ENCODE measurements at places on chromosomes 11 and 22. TPM values are rescaled to one million over a fixed set of nuclear protein-coding genes. Genes with fewer than 3 reads are reported as not detected.

PDGFB gene
- 4.3 TPM for polyA plus RNA-seq

NLRP14 gene
- not detected for polyA plus RNA-seq

FGF19 gene
- polyA plus RNA-seq = 0.08 TPM

GLB1L2 gene
- 5.1 TPM for polyA plus RNA-seq

ENTHD1 gene
- not detected for polyA plus RNA-seq

RASSF10 gene
- polyA plus RNA-seq = 1.6 TPM

SYCE3 gene
- 0.17 TPM for polyA plus RNA-seq

TRMU gene
- 24.9 TPM for polyA plus RNA-seq

CCDC73 gene
- polyA plus RNA-seq = not detected

MPZL2 gene
- polyA plus RNA-seq = 225 TPM

OR51B5 gene
- polyA plus RNA-seq = not detected

SMIM35 gene
- not detected for polyA plus RNA-seq

- no peak for DNase-seq
Measured at GRCh38 chr11:100584201-100584985, 102.7 kb upstream of the ARHGAP42 start.

- no peak for DNase-seq
Measured at GRCh38 chr22:38870312-38870741, 1.7 kb downstream of the CBX6 start.

DNA sequence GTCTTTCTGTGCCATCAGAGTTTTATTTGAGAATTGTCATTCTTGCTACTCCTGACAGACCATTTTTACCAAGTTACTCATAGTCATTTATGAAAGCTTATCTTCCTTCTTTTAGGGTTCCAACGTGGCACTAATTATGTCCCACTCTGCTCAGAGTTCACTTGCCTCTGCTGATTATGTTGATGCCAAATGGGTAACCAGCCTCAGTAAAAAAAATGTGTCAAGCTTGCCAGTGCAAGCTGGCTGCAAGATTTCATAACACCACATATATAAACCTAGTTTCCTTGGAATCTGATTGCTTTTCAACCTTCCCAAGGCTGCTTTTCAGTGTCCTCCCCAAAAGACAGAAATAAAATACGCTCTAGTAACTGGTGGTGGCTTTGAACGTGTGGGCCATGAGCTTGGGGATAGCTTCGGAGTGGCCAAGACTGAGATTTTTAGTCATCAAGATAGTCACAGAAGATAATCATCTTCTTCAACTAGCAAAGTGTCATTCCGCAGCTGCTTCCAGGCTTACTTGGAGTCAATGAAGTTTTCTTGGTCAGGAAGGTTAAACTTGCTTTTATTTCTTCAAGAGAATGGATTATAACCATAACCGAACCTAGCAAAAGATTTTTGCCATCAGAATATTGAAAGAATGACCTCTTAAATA is 29.5 kb upstream of the APOA1 start:
- DNase-seq = no peak

DNA sequence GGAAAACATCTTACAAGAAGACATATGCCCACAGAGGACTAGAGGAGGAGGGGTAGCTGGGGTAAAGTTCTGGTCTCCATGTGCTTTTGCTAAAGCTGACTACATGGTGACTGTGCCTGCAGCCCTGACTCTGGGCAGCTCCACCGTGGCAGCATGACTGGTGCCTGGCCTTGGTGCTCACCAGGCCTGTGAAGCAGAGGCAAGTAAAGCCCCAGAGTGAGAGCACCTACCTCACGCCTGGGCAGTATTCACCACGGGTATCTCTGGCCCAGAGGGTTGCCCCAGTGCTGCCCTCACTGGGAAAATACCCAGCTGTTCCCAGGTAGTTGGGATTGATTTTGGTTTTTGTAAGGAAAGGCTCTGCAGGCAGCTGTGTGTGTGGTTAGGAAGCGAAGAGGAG is 78.3 kb downstream of the CTTN start:
- no peak for DNase-seq

DNA sequence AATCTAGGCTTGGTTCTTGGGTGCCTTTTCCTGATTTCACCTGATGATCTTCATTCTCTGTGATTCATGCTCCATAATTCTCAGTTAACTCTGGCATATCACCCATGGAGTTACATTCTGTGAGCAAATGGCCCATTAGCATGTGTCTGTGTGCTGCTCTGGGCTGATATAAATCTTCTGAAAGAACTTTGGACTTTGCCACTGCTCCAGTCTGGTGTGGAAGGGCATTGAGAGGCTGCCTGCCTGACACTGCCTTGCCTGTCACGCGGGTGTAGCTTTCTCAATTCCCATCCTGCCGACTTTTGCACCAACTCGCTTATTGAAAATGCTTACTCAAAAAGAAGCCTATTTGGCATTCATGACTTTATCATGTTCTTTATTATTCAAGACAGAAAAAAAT is 42.2 kb downstream of the FAT3 start:
- DNase-seq = no peak

- DNase-seq = no peak
Measured at GRCh38 chr11:67696998-67697397, 22.6 kb upstream of the ALDH3B2 start.

GRCh38 chr22:35329114-35329847 is 29.6 kb downstream of the TOM1 start:
- no peak for DNase-seq

DNA sequence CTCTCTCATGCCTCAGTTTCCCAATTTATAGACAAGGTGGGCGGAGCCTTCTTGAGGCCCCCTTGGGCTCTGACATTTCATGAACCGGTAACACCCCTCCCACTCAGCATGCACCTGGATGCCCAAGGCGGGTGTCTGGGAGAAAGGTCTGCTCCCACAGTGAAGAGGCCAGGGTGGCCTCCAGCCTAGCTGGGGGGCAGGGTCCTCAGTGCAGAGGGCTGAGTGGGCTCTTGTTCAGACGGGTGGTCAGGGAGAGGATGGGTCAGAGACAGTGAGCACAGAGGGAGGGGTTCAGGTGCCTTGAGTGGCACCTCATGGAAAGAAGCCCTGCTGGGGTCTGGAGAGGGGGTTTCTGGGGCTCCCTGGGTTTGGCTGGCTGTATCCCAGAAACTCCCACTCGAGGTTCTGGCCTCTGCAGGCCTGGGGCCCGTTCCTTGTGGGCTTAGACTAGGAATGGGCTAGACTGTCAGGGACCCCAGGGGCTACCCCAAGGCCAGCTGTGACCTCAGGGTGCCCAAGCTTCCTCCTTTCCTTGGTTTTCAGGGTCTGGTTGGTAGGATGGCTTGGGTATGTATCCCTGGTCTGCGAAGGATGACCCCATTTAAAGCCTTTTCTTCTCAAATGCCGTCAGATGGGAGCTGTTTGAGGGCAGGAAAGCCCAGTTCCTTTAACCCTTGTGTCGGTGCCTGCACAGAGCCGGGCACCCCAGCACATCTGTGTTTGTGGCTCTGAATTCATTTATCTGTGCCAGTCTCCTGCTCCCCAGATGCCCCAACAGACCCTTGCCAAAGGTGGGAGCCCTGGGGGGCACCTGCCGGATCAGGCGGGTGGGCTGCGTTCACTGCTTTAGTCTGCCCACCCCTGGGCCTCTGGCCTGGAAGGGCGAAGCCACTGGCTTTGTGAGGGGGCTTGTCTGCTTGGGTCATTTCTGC is 1.2 kb downstream of the SYNGR1 start:
- DNase-seq = no peak

GRCh38 chr11:43397251-43397650 is 38.5 kb downstream of the TTC17 start:
- DNase-seq = no peak

DNA sequence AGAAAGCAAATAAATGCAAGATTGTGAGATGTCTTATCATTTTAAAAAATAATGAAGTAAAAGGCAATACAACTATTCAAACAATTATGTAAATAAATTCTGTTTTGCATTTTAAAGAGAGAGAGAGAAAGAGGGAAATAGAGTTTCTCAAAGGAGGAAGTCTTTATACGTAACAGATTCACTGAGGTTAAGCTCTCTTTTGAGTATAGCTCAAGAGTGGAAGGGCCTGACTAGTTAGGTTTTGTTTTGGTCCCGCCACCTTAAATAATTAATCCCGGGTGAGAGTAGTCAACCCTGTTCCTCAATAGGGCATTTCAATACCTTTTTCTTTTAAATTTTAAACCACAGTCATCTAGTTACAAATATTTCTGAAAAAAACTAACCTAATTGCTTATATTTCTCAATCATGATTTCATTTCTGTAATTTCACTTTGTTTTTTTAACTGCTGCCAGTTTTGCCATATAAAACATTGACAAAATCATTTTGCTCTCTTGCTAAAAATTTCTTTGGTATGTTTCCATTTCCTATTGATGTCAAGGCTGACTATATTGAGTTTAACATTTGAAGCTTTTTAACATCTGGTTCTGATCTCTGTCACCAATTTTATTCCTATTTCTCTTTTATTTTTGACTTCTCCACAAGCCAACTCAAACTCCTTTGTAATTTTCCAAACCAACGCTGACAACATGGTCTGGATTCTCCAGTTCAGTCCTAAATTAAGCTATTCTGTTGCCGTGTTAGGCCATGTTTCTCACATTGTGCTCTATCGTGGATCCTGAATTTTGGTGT is 10.3 kb downstream of the OR10D3 start:
- DNase-seq = no peak

GRCh38 chr11:76781046-76781801 is 1.9 kb upstream of the TSKU start:
- DNase-seq = no peak

- DNase-seq = no peak
Measured at GRCh38 chr11:28343304-28344233, 235.4 kb downstream of the METTL15 start.

DNA sequence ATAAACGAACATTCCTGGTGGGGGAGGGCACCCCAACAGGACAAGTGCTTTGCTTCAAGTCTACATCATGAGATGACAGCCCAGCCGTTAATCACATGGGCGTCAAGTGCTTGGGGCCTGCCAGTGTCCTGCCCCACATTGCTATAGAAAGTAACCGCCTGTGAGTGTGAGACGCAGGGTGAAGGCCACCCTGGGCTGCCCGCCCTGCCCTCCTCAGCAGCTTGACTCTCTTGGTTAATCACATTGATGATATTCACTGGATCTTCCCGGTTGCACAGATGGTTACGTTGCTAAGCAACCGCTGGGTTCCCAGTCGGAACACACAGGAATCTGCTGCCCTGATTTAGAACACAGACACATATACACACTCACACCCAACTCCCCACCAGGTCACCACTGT is 79.3 kb downstream of the CTTN start:
- DNase-seq = no peak

DNA sequence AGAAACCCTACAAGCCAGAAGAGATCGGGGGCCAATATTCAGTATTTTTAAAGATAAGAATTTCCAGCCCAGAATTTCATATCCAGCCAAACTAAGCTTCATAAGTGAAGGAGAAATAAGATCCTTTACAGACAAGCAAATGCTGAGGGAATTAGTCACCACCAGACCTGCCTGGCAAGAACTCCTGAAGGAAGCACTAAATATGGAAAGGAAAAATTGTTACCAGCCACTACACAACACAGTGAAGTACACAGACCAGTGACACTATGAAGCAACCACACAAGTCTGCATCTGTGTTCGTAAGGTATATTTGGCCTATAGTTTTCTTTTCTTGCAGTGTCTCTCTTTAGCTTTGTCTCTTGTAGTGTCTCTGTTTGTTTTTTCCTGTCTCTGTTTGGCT is 29.0 kb downstream of the TMEM225 start:
- no peak for DNase-seq

DNA sequence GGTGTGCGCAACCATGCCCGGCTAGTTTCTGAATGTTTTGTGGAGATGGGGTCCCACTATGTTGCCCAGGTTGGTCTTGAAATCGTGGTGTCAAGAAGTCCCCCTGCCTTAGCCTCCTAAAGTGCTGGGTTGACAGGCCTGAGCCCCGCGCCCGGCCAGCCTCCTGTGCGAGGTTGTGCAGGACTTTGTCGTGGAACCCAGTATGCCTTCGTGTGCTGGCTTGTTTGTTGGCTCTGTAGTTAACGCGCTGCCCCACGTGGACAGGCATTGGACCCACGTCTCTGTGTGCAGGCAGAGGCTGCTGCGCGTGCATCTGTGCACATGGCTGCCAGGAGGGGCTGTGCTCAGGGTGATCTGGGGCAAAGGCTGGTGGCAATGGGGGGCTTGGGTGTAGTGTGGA is 33.9 kb upstream of the ZNF195 start:
- no peak for DNase-seq

- DNase-seq = peak; percentile 83
Measured at GRCh38 chr11:8328848-8329330, 65.2 kb upstream of the LMO1 start.

DNA sequence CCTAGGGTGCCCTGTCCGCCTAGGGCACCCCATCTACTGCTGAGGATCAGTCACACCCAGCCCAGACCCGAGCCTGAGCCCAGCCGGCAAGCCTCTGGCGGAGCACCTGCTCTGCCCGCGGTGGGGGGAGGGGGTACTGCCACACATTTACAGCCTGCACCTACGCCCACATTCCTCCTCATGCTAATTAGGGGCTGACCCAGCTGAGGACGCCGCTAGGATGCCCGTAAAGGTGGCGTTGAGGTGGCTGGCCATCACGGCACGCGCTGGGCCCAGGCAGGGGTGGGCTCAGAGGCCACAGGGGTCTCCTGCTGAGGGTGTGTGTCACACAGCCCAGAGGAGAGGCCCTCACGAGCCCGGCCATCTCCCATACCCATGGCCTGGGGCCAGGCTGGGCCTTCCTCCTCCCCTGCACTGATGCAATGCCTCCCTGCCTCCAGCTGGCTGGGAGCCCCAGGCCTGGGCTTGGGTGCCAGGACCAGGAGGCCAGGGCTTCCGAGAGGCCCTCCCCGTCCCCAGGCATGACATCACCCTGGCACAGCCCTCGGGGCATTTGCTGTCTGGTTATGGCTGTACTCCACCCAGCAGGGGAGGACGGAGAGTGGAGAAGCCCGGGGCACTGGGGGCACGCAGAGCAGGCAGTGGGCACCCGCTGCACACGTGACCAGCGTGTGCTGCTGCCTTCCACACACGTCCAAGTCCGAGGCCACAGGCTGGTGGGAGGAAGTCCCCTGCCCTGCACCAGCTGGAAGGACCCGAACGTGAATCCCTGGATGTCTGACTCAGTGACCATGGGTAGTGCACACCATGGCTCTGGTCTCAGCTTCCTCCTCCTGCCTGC is 12.7 kb downstream of the DUSP8 start:
- DNase-seq = peak; percentile 41

DNA sequence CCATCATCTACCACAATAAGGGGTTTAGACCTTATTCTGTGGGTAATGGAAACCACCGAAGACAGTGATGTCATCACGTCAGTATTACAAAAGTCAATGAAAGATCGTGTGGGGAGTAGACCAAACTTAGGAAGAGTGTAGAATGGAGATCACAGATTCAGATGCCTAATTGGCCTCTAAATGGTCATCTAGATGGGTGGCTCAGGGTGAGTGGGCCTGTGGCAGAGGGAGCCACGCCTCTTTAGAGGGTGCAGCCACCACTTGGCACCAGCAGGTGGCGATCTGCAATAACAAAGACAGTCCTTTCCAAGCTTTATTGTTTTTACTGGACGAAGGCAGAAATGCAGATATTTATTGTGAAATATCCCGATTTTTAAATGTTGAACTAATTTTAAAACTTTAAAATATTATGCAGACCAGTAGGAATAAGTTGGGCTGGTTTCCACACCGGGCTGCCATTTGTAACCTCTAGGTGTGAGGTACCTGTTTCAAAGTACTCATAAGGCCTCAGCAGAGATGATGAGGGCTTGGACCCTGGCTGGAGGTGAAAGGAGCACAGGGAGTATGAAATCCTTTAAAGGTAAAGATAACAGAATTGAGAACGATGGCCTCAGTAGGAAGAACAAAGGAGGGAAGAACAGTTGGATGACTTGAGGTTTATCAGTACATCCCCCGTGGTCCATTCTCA is 222.0 kb downstream of the DBX1 start:
- DNase-seq = no peak

Measured in keratinocyte (primary cell).